Activated CD4-positive, alpha-beta T cell treated with anti-CD3 and anti-CD28 coated beads, Interleukin-2, amount 50 U/mL, for 1 hour (primary cell): ENCODE measurements at places on chromosomes 2 and 18.

- peak; percentile 47 for DNase-seq
Measured at GRCh38 chr2:84781942-84782716, 98.8 kb downstream of the TRABD2A start.

GRCh38 chr2:178280244-178280852 is 86.0 kb downstream of the OSBPL6 start:
- peak; percentile 9 for DNase-seq

DNA sequence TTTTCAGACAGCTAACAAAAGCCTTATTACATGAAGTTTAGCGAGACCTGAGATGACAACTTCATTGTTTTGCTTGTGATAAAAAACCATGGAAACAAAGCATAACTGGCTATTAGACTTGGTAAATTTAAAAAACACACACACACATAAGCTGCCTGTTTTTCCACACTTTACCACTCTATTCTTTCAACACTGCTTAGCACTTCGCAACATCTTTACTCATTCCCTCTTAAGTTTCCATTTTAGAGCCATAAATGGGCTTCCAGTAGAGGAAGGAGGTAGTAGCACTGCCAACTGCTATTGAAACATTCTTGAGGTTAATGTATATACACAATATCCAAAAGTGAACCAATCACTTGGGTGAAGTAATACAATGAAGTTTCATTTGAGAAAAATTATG is 54.1 kb downstream of the BAZ2B start:
- DNase-seq, result no peak

DNA sequence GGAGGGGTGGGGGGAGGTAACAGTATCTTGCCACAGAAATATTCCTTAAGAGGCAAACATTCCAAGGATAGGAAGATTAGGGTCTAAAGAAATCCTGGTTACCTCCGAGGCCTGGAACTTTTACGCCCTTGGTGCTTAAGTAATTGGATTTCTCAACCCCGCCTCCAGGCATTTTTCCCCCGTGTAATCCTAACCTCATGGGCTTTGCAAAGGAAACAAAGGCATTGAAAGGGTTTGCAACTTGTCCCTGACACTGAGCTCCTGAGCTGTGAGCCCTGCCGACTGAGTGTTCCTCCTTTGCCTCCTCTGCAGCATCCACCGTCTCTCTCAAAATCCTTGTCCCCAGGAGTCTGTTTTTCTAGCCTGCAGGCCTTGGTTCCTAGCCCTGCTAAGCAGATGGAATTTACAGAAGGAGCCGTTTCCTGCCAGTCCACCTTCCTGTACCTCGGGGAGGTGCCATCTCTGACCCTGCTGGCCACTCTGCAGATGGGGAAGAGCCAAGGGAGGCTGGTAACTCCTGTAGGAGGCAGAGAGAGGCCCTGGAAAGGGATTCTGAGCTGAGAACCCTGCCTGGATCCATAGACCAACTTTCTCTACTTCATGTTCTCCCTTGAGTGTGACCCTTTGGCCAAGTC is 24.2 kb downstream of the TET3 start:
- no peak for DNase-seq

DNA sequence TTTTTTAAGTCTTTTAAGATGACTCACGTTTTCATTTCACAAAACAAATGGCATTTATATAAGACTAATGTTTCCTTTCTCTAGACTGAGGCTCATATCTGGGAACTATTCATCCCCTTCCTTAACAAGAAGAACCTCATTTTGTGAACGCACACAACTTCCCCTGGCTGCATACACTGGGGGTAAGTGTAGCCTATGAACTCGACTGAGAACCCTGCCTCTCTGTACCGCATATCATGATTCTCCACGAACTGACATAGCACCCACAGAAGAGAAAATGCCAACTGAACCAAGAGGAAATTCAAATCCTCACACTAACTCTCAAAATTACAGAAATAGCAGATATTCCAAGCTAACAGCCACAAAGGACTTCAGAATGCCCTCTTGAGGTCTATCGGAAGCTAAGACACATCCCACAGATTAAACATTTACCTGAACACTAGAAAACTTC is 236.7 kb downstream of the TCF4 start:
- DNase-seq, result no peak

DNA sequence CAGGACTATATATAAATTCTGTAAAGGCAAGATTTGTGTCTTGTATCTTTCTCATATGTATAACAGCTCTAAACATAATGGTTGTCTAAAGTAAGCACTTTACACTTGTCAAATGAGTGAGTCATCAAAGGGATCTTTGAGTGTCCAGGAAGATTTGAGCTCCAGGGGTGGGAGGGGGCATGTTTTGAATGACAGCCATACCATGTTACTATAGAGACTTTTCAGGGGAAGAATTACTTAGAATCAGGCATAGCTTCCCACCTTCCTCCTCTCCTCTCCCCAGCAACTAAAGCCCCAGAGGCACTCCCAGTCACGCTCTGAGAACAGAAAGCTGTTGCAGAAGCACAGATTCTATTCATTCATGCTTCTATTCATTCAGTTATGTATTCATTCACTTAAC is 65.8 kb upstream of the ALK start:
- no peak for DNase-seq

DNA sequence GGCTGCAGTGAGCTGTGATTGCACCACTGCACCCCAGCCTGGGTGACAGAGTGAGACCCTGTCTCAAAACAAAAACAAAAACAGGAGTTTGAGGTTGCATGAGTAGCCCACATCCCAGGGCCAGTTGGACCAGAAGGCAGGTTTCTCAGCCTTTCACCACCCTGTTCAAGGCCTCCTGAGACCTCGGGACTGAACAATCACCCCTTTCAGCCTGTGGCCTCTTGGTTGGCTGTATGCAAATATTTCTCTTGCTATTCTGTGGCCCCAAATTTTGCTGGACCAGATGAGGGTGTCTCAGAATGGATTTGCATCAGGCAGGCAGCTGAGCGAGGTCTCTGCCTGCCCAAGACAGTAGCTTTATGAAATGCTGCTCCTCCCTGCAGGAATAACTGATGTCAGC is 56.9 kb downstream of the DPYSL5 start:
- no peak for DNase-seq

DNA sequence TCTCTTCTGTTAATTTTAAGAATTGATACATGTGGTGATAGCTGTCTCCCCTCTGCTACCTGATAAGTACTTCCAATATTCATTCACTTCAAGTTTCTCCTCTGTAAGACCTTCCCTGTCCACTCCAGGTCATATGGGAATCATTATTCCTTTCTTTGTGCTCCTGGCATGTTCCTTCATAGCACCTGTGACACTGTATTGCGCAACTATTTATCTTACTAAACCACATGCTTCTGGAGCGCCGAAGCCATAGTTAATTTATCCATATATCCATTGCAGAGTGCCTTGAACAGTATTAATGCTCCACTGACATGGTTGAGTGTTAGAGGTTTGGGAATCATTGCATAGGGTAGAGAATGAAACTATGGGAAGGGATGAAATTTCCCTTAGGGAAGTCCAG is 7.9 kb upstream of the PRKD3 start:
- no peak for DNase-seq

GRCh38 chr18:25597476-25597875 is 245.5 kb upstream of the ZNF521 start:
- DNase-seq, result no peak

DNA sequence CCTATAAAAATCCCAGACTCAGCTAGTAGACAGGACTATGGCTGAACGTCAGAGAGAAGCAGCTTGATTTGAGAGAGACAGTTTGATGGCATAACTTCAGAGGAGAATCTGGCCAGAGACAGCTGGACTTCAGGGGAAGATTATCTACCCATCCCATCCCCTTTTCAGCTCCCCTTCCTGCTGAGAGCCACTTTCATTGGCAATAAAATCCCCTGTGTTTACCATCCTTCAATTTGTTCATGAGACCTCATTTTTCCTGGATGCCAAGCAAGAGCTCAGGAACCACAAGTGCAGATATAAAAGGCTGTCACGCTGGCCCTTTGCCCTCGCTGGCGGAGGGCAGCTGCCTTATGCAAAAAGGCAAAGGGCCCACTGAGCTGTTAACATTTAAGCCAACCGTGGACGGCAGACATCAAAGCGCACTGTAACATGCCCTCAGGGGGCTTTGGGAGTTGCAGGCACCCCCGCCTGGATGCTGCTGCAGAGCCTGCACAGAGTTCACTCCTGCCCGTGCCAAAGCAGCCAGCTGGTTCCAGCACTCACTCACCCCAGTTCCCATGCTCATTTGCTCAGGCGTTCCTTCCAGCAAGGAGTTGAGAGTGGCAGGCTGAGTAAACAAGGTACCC is 164.3 kb upstream of the PGAP1 start:
- no peak for DNase-seq

- DNase-seq, result no peak
Measured at GRCh38 chr2:136254681-136255080, 136.7 kb upstream of the CXCR4 start.

DNA sequence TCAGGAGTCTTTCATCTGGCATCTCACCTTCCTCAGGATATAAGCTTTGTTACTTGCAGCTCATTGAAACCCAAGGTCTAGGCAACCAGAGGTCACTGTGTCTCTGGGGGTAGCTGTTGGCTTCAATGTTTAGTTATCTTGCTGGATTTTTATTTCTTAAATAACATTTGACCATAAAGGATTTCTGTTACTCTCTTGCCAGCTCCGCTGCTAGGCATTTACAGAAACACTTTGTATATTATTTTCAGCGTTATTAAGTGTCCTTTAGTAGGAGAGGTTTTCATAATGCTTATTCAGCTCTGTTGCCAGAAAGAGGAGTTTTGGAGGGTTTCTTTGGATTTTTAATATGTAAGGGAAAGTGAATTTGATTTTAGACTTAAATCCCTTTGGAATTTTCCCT is 61.4 kb downstream of the QPCT start:
- DNase-seq, result no peak

GRCh38 chr18:50880119-50880465 is 1.2 kb downstream of the ME2 start:
- no peak for DNase-seq

DNA sequence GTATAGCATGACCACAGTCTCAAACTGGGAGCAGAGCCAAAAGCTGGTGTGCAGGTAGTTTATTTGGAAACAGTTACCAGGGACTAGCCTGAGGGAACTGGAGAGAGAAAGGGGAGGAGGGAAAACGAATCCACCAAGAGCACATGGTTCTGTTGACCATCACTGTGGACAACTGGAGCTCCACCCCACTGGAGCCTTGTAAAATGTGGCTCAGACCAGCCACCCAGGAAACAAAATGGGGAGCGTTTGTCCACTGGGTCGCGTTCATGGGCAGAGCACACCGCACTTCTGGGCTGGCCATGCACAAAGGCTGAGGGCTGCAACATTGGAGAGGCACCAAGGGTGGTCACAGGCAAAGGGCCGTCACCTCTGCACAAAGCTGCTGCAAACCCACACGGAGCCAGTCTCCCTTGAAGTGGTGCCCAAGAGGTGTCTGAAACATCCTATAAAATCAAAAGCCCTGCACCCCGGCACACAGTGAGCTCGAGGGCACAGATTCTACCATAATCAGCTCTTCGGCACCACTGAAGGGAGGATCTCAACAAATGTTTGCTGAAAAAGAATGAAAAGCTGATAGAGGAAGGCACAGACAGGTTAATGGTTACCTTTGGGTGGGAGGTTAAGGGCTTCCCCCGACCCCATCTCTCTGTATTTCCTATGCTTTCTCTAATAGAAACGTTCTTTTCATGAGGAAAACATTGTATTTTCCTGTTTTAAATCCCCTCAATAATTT is 192.9 kb downstream of the INHBB start:
- DNase-seq, result no peak

- no peak for DNase-seq
Measured at GRCh38 chr2:126678269-126679065, 22.5 kb downstream of the GYPC start.

DNA sequence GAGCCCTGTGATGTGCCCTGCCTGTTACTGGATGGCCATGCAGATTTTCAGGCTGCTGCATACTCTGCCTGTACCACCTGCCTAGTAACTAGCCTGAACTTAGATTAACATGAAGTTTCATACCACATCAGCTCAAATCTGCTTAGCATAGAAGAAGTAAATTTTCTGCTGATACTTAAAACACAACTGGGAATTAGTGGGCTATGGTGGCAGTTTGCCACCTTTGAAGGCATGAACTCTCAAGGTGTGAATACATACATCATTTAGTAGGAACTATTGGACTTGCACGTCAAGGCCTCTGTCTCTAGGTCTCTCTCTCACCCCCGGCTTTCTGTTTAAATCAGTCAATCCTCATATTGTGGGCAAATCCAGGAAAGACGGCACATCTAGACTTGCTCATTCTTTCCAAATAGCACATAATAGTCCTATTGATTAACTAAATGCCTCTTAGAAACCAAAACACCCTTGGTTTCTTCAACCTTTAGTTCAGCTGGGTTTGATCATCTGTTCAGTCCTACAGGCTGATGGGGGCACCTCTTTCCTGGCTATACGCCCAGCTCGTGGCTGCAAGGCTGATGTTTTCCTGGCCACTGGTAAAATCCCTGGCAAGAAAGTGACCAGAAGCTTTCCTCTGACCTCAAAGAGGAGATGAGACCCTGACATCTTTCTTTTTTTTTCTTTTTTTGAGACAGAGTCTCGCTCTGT is 58.4 kb downstream of the ALPK2 start:
- DNase-seq, result no peak

DNA sequence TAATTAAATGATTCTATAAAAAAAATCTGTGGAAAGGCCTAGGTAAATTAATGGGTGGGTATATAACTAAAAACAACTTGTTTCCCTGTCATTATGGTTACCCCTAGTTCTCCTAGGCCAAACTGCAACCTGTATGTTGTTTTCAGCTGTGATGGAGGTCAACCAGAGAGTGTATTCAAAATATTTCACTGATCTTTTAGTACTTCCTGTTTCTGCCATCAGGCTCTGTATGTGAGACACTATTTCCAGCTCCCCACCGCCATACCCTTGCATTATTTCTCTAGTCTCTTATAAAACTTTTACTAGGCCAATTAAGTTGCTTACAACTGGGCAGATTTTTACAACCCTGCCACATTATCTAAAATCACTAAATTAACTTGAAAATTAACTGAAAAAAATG is 21.0 kb upstream of the CDKL4 start:
- no peak for DNase-seq

DNA sequence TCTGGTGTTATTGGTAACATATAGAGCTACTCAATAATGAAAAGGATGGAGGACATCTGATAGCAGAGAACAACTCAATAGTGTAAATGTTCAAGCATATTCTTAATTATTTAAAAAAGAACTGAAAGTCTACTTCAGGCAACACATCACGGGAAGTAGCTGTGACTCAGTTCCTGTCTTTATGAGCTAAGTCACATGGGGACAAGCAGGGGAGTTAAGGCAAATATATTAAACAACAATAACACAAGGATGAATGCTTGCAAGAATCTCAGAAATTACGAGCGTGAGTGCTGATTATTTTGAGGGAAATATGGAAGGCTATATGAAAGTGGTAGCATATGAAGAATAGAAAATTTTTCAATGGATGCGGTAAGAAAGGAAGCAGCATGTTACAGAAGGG is 4.0 kb upstream of the HNMT start:
- no peak for DNase-seq

DNA sequence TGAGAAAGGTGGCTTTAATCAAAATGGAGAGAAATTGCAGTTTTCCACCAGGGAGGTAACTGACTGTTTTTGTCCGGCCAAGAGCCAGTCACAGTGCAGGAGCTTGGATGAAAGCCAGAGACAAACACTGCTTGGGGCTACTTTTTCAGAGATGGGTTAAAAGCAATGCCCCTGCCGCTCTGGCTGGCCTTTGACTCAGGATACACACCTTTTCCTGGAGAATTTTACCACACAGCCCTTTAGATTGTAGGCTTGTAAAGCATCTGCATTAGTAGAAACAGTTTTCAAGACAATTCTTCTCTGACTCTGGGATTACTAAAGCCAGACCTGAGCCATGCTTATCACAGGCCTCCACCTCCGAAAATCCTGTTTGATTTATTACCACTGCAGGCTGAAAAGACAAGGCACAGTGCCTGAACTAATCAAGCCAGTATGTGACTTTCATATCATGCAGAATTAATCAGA is 79.7 kb downstream of the CCBE1 start:
- no peak for DNase-seq
